Activated naive CD4-positive, alpha-beta T cell treated with Interleukin-2 at 50 U/mL for 16 hours (primary cell): ENCODE measurements at places on chromosomes 1 and 21.

GRCh38 chr1:89512996-89513720, 11.5 kb upstream of the LRRC8B start:
- DNase-seq, result no peak

- DNase-seq, result no peak
Measured at GRCh38 chr1:40658751-40659648, 6.5 kb downstream of the RIMS3 start.

DNA sequence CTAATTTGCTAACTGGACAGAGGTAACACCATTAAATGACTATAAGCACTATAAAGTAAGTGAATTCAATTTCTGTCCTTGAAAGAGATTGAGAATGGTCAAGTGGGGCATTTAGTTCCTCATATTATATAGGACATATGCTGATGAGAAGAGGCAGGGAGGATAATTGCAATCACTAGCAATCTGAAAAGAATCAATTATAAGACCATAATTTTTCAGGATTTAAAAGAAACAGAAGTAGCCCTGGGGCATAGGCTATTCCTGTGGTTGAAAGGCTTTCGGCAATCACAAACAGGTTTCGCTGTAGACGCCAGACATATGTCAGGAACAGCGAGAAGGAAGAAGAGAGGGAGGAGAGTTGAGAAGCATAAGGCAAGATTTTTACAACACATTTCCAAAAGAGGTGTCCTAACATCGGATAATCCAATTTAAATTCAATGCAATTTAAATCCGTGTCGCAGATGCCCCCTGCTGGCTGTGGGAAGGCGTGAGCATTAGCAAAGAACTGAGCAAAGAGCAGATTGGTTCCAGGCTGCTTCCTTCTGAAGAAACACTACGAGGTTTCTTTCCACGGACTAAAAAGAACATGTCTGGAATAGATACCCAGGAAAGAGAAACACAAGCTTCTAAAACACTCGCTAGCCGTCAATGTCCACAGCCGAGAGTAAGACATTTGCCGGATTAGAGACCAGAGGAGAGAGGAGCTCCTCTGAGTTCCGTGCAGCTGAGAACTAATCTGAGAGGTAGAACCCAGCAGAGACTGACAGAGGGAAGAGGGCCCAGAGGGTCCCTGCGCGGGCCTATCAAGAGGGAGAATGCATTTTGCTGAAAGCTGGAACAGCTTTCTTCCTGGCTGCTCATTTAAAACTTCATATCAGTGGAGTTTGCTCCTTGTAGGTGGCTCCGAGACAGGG, 27.9 kb downstream of the RGS5 start:
- peak; percentile 7 for DNase-seq

- DNase-seq, result no peak
Measured at GRCh38 chr1:44316231-44316759, 38.8 kb downstream of the ERI3 start.

DNA sequence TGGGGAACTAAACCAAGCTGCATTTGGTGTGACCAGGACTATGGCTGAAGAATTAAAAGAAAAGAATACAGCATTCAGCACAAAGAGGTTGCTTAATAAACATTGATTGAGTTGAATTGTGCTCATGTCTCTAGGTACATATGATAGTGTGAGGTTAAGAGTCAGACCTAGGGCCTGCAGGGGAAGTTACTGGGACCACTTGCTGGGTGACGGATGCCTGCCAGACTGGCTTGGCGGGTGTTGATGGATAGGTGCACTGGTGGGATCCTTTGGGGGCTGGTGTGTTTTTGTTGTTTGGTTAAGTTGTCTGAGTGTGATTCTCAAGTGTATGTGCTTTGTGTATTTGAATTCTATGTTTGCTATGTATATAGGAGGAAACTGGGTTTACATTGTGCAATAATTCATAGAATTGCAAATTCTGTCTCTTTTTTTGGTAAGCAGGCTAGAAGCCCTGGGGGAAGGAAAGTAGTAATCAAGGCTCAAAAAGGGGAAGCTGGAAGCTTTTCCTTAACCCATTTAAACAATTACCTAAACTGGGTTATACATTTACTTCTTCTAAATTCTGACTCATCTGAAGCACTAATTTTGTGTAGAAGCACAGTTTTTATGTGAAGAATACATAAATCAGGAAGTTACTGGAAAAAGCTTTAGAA, 1.8 kb downstream of the CD101 start:
- no peak for DNase-seq

- no peak for DNase-seq
Measured at GRCh38 chr1:10569531-10569930, 94.8 kb downstream of the PEX14 start.

DNA sequence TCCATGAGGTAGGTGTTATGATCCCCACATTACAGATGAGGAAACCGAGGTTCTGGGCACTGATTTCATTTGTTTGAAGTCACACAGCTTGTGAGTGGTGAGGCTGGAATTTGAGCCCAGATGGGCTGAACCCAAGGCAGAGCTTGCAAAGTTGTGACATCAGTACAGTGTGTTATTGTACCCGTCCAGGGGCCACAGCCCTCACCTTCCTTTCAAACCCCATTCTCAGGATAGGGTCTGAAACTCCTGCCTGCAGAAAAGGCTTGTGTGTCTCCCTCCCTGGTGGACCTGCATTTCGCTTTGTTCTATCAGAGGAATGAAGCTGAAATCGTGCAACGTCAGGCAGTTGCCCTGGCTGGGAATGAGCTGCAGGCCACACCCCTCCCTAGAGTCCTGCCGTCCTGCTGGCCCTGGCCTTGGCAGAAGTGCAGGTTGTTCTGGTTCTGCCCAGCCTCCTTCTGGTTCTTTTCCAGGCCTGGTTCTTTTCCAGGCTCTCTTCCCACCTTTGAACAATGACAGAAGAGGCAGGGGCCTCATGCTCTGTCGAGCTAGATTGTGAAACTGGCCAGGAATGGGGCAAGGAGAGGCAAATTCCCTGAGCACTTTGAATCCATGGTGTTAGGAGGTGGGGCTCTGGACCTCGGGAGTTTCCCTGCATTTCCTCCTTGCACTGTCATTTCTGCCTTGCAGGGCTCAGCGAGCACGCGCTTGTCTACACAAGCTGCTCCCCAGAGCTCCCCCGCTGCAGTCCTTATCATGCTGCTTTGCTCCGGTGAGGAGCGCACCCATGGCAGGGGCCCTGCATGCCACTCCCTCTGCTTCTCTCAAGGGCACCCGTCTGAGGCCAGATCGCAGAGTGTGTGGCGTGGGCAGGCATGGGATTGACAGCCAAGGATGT, 8.2 kb upstream of the MYOM3 start:
- DNase-seq, result no peak

GRCh38 chr1:160630523-160631451, 16.1 kb downstream of the SLAMF1 start:
- DNase-seq, result no peak

- no peak for DNase-seq
Measured at GRCh38 chr1:28592321-28593071, 431 bp downstream of the RAB42 start.

- DNase-seq, result peak; percentile 45
Measured at GRCh38 chr1:198201956-198202784, 45.4 kb downstream of the NEK7 start.

GRCh38 chr1:167943541-167943940, 6.7 kb upstream of the MPC2 start:
- DNase-seq, result no peak

GRCh38 chr1:175702079-175702795, 41.2 kb downstream of the TNR start:
- no peak for DNase-seq

- DNase-seq, result no peak
Measured at GRCh38 chr1:14964711-14965055, 188.9 kb upstream of the TMEM51 start.

GRCh38 chr1:38832370-38832734, 27.2 kb downstream of the RRAGC start:
- no peak for DNase-seq
